ENCODE measurements at places on chromosomes 2 and 18.

- DNase-seq, result no peak
Observed at GRCh38 chr2:178811901-178812300, 4.7 kb upstream of the TTN start.

DNA sequence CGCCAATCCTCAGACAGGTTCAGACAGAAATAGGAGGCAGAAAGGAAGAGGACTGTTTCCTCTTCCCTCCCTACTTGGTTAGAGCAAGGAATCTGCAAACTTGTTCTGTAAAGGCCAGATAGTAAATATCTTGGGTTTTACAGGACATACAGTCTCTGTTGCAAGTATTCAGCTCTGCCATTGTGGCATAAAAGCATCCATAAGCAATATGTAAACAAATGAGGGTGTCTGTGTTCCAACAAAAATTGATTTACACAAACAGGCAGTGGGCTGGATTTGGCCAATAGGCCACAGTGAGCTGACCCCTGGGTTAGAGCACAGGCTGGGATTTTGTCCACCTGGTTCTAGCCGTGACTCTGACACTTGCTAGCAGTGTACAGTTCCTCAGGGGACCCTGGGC lies 89.4 kb downstream of the NRP2 start:
- DNase-seq, result no peak

GRCh38 chr2:119407430-119408220 lies 24.0 kb upstream of the TMEM37 start:
- DNase-seq, result no peak

- DNase-seq, result no peak
Observed at GRCh38 chr2:121321476-121321875, 36.5 kb upstream of the TFCP2L1 start.

DNA sequence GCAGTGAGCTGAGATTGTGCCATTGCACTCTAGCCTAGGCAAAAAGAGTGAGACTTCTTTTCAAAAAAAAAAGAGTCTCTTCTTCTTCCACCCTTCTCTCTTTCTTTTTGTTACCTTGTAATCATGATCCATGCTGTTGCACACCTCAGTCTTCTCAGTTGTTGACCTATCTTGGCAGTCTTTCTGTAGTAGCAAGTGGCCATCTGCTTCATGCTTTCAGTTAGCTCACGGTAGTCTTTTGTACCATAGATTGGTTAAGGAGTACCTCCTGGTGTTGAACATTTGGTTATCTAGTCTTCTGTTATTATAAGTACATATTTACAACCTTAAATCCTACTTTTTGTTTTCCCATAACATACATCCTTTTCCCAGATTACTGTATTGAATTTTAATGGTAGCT lies 3.1 kb downstream of the GORASP2 start:
- no peak for DNase-seq

DNA sequence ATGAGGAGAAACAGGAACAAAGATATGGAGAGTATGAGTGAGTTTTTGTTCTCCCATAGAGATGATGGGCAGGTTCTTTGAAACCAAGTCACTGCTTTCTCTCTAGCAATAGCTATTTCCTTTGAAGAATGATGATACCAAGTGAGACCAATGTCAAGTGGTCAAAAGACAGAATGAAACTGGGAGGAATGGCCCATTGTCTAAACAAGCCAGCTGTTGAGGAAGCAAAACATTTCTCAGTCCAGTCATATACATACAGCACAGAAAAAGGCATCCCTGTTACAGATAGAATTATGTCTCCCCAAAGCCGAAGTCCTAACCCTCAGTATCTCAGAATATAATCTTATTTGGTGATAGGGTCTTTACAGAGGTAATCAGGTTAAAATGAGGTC lies 66.1 kb upstream of the EPC2 start:
- DNase-seq, result no peak

DNA sequence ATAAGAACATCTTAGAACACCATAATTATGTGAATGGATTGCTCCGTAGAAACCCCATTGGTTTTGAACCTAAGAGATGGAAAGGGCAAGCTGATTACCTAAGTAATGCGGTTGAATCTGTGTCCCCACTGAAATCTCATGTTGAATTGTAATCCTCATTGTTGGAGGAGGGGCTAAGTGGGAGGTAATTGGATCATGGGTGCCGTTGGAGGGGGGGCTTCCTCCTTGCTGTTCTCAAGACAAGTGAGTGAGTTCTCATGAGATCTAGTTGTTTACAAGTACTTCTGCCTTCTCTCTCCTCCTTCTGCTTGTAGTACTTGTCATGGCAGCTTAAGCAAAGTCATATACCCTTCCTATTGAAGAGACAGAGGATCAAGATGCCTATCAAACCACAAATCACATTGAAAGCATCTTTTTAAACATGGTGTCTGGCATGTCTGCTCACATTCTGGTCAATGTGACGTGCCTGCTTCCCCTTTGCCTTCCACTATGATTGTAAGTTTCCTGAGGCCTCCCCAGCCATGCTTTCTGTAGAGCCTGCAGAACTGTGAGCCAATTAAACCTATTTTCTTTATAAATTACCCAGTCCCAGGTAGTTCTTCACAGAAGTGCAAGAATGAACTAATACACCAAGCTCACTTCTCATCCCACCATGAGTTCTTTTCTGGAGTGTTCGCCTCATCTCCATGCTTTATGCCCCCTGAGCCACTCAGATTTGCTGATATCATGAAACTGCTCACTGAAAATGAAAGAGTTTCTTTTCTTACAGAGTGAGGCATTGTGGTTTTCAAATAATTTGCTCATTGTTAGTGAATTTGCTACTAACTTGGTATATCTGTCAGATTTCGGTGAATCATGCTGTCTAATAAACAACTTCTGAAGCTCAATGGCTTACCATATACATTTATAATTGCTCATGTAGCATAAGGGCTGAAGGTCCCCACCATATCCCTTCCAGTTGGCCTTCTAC lies 23.6 kb downstream of the KCNE4 start:
- no peak for DNase-seq

GRCh38 chr2:75454241-75454620 lies 106.5 kb downstream of the EVA1A start:
- no peak for DNase-seq

DNA sequence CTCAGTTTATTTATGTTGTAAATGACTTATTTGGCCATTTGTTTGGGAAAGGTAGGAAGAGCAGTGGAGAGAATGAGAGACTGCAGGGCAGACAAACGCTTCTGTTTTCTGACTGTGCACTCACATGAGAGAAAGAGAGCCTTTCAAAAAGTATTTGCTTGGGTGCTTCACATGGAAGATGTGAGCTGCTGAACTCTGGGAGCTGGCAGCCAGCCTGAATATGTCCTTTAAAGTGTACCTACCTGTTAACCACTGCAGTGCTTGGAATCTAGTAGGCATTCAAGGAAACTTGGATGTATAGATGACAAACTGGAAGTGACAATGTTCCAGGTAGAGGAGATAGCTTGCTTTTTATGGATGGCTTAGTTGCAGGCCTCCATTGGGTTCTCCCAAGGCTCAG lies 68.8 kb downstream of the PTPRM start:
- no peak for DNase-seq

DNA sequence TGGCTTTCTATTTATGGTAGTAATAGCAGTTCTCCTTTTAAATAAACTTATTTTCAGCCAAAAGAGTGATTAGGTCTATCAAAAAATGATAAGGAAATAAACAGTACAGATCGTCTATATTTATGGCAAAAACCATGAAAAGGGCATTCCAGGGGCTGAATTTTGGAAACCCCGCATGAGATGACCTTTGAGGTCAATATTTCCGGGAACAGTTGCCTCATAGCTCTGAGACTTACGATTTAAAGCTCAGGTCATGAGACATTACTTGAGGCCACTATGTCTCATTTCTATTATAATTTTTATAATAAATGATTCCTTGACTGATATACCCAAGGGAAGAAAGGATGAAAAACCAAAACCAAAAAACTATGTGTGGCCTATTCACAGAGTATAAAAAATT lies 101.1 kb downstream of the LDLRAD4 start:
- no peak for DNase-seq
